ENCODE measurements at places on chromosomes 13 and 19.

GRCh38 chr19:50460161-50460765 is 16.0 kb upstream of the EMC10 start:
- DNase-seq: no peak

DNA sequence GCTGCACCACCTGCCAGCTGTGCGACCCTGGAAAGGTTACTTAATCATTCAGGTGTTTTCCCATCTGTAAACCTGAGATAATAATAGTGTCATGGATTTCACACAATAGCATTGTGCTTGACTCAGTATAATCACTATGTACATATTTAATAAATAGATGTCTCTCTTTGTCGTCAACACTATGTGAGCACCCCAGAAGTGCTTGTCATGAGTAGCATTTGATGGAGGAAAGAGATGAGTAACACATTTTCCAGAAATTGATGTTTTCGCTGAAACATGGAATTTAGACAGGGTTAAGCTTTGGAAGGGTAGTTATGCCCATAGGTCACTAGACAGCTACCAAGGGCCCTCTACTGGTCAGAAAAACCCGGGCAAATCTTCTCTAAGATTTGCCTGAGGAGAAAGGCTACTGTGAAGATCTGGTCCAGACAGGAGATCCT is 9.5 kb upstream of the MBNL2 start:
- no peak for DNase-seq

- DNase-seq: no peak
Measured at GRCh38 chr13:99476648-99477047, 24.6 kb upstream of the TM9SF2 start.

DNA sequence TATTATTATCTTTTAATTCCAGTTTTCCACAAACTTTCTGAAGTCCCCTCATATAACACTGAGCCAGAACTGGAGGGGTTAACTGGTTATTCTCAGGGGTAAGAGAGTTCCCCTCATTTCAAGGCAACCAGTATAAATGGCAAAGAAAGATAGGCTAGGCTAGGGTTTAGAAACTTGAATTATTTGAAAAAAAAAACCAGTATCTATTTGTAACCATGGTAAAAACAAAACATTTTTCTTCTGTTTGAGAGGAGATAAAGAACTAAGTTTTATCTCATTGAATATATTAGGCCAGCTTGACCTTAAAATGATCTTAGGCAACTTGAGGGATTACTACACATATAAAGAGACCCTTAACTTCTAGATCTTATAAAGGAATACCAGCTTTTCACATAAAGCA is 19.6 kb downstream of the SUPT20H start:
- no peak for DNase-seq

GRCh38 chr19:32309711-32310390 is 35.6 kb upstream of the ZNF507 start:
- DNase-seq: no peak

DNA sequence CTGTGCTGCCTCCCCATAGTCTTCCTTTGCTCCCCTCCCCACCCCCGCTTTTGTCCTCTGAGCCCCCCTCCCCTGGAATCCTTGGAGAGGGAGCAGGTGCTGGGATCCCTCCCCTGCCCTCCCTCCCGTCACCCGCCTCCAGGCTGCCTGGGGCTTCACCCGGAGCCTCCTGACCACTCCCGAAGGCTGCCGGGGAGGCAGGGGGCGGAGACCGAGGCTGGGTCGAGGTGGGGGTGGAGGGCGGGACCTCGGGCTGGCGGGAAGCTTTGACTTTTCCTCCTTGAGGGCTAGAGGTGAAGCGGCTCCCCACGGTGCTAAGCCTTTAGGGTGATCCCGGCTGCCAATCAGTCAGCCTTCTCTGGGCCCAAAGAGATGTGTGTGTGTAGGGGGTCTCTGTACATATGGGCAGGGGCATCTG is 1.5 kb downstream of the KMT5C start:
- DNase-seq: no peak

DNA sequence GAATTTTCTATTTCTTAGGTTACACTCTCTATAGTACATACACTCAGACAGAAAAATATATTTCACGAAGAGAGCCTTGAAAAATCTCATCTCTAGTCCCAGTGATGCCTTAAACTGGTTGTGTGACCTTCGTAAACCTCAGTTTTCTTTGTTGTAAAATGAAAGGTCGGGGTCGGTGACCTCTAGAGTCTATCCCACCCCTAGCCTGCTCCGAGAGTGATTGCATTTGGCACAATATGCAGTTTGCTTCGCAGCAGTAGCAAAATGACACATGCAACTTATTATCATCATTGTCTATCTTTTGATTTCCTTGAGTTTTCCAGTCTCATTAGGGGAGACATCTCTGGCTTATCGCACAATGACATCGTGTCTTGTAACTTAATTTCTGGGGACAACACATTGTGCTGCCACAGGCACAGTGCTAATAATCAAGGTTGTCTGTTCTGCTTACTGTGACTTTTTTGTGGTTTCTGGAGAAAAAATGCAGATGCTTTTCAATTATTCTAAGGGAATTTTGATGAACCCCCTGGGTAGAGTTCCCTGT is 115.0 kb downstream of the GGACT start:
- DNase-seq: no peak

GRCh38 chr13:26456650-26457049 is 100.8 kb upstream of the WASF3 start:
- DNase-seq: no peak

GRCh38 chr19:44696939-44697669 is 1.8 kb upstream of the CEACAM16 start:
- no peak for DNase-seq

DNA sequence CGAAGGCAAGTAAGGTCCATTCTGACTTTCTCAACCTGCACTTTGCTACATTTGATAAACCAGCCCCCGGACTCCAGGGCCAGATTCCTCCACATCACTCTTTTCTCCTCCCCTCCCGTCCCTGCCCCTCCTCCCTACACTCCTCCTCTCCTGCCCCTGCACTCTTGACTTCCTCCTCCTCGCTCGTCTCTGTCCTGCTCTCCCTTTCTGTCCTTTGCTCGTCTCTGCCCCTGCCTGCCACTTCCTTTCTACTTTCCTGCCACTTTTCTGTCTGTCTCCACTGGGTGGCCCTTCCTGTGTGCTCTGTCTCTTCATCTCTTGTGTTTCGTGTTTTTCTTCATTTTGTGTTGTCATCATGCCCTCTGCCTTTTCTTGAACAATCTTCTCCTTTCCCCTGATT is 7.0 kb downstream of the U2AF2 start:
- DNase-seq: no peak

- no peak for DNase-seq
Measured at GRCh38 chr13:37476874-37477273, 121.7 kb downstream of the POSTN start.

DNA sequence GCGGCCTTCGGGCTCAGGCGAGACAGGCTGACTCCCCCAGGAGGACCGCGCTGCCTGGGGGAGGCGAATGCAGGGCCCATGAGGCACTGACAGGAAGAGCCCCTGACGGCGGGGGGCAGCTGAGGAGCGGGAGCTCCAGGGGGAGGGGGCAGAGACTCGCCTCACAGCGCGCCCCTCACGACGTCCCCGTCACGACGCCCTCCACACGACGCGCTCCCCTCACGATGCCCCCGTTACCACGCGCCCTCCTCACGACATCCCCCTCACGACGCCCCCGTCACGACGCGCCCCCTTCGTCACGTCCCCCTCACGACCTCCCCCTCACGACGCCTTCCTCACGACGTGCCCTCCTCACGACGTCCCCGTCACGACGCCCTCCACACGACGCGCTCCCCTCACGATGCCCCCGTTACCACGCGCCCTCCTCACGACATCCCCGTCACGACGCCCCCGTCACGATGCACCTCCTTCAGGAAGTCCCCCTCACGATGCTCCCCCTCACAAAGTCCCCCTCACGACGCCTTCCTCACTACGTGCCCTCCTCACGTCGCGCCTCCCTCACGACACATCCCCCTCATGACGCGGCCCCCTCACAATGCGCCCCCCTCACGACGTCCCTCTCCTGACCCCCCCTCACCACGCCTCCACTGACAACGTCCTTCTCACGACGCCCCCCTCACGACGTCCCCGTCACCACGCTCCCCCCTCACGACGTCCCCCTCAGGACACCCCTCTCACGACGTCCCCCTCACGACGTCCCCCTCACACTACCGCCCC is 99.6 kb downstream of the ING1 start:
- DNase-seq: no peak

GRCh38 chr19:54109651-54110050 is 5.8 kb downstream of the TFPT start:
- no peak for DNase-seq

DNA sequence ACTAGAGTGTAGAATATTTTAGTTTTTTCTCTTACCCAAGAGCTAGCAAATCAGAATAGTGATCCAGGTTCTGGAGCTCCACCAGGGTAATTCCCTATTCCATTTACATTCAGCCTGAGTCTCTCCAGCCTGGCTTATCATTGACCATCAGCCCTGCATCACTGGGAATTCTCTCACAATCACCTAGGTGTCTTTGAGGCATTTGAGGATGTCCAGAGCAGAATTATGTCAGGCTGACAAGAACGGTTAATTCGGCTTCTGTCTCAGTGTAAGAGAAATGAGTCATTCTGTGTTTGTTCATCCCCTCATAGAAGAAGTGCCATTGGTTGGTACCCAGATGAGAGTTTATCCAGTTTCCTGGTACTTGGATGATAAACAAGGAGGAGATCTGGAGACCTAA is 180.5 kb downstream of the ZNF737 start:
- no peak for DNase-seq

DNA sequence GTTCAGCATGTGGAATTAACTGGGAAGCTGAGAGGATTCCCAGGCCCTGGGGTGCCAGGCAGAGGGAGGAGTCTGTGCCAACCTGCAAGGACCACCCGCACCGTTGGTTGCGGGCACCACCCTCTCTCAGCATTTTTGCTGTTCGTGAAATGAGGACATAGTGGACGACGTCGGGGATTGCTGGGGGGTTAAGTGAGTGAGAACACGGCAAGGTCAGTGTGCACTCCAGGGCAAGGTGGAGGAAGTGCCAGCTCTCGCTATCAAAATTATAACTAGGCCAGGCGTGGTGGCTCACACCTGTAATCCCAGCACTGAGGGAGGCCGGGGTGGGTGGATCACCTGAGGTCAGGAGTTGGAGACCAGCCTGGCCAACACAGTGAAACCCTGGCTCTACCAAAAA is 2.2 kb downstream of the FXYD3 start:
- DNase-seq: no peak

DNA sequence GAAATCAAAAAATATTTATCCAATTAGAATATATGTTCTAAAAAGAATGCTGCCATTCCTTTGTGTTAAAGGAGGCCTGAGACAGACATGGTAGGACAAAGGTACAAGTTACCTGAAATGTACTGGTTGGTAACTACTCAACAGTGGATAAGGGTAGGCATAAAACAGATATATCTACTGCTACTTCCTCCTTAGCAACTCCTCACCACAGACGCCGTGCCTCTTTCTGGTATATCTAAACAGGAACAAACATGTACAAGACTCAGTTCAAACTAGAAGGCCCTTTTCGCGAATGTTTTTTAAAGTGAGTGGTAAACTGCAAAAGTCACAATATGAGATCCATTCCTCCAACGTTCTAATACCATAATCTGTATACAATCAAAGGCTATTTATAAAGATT is 86.9 kb downstream of the TBC1D4 start:
- no peak for DNase-seq

DNA sequence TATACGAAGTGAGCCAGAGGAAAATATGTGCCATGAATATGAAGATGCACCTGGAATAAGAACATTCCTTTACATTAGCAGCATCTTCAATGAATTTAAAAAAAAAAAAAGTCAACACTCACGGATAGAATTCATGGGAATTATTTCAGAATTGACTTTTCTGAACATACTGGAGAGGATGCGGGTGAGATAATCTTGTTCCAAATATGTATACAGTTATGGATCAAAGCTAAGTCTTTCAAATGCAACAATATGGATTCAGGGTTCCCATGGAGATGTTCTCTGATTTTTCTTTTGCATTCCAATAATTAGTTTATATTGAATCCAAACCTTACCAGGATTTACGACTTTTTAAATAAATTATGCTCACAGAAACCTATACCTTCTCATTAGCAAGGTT is 1660.7 kb downstream of the SLITRK1 start:
- DNase-seq: no peak

DNA sequence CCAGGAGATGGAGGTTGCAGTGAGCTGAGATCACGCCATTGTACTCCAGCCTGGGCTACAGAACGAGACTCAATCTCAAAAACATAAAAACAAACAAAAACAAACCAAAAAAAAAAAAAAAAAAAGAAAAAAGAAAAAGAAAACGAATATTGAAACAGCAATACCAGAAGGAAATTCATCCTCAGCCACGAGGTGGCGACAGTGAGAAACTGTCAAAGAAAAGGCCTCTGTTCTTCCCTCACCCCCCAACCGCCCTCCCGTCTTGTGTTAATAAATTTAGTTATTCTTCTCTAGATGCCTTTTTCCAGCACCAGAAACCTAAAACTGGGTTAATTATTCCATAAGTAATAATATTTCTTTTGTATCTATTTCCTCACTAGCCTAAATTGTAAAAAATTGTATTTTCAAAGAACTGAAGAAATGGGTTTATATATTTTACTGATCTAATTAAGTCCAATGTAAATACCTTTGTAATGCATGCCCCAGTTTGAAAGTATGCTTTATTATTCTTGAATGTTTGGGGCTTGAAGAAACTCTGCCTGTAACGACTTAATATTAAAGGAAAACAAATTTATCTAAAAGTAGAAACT is 38.6 kb downstream of the LIG4 start:
- DNase-seq: no peak

DNA sequence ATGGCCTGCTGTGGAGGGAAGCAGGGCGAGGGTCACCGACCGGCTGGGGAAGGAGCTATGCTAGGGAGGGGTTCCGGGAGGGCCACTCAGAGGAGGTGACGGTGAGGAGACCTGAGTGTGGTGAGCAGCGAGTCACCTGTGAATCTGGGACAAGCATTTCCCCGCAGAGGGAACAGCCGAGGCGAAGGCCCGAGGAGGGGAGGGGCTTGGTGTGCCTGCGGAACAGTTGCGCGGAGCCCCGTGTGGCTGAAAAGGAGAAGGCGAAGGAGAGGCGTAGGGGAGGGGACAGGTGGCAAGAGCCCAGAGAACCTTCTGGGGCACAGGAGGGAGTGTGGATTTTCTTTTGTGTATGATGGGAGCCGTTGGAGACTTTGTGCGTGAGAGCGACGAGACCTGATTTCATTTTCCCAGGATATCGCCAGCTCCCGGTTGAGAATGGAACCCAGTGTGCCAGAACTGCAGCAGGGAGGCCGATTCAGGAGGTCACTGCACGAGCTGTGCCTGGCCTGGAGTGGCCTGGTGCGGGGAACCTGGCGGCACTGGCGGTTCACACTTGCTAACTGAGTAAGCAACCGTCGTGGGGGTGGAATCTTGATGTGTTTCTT is 117.7 kb upstream of the ZNF507 start:
- no peak for DNase-seq

- DNase-seq: no peak
Measured at GRCh38 chr13:40245567-40245966, 420.9 kb downstream of the FOXO1 start.

- DNase-seq: no peak
Measured at GRCh38 chr19:5124111-5124855, 155.4 kb downstream of the KDM4B start.

GRCh38 chr13:28464861-28465460 is 30.0 kb downstream of the FLT1 start:
- no peak for DNase-seq

- no peak for DNase-seq
Measured at GRCh38 chr19:35077411-35078223, 36.1 kb downstream of the HPN start.

Measured in dorsolateral prefrontal cortex (tissue), 122 donors.